ENCODE measurements at places on chromosomes 2 and 18.

- DNase-seq, result no peak
Measured at GRCh38 chr2:70716131-70716743, 51.8 kb downstream of the ADD2 start.

- no peak for DNase-seq
Measured at GRCh38 chr2:73020657-73021370, 50.7 kb downstream of the SFXN5 start.

GRCh38 chr18:63070767-63071502, 248.6 kb downstream of the BCL2 start:
- no peak for DNase-seq

DNA sequence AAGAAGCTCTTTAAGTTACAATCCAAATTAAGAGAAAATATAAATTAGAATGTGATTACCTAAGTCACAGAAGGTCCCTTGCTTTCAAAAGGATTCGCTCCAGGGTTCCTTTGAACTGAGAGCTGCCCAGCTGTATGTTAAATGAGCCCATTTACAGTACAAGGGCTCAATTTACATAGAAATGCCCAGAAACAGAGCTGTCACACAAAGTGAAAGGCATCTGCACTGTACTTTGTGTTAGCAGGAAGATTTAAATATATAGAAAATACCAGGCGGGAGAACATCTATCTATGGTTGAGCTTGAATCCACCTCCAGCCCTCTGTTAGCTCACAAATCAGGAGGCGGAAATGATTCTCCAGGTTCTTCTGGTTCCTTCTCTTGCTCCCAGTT, 272.9 kb downstream of the PAX3 start:
- DNase-seq, result no peak

DNA sequence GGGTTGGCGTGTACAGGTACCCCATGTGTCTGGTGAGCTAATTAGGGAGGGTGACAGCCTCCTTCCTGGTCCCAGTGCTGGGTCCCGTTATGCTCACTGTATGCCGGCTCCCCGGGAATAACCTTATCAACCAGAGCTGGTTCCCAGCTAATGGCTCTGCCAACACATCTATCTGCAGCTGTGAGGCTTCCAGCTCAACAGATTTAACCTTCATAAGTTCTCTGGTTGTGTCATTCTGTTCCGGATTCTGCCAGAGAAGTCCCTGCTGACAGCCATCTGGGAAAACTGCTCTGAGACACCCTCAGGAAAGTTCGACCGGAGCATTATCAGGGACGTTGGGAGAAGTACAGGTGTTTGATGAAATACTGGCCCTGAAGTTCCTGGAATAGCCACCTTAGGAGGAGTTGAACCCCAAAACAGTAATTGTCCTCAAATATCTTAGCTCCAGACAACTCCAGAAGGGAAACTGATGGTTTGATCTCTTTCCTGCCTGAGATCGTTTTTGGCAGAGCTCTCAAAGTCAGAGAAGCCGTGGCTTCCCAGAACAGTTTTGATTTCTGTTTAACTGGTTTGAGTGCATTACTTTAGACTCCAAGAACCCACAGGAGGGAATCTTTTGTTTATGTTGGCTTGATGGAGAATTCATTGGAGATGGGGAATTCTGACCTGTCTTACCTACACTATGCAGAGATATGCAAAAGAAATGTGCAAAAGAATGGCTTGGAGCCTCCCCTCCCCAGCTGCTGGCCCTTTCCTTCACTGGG, 39.4 kb upstream of the TXNDC2 start:
- no peak for DNase-seq

- no peak for DNase-seq
Measured at GRCh38 chr2:89841476-89841840, 1150.0 kb downstream of the RPIA start.

DNA sequence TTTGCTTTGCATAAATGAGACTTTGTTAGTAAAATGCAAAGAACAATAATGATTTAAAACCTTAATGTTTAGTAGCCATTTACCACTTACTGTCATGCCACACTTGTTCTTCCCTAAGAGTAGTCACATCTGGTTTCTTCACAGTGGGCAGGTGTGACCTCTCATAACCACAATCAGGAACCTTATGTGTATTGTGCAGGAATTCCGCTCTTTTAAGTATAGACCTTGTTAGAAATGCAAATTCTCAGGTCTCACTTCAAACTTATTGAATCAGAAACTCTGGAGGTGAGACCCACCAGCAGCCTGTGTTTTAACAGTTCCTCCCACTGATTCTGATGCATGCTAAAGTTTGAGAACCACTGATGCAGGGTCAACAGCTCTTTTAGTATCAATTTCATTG, 518.8 kb upstream of the MEX3C start:
- no peak for DNase-seq

DNA sequence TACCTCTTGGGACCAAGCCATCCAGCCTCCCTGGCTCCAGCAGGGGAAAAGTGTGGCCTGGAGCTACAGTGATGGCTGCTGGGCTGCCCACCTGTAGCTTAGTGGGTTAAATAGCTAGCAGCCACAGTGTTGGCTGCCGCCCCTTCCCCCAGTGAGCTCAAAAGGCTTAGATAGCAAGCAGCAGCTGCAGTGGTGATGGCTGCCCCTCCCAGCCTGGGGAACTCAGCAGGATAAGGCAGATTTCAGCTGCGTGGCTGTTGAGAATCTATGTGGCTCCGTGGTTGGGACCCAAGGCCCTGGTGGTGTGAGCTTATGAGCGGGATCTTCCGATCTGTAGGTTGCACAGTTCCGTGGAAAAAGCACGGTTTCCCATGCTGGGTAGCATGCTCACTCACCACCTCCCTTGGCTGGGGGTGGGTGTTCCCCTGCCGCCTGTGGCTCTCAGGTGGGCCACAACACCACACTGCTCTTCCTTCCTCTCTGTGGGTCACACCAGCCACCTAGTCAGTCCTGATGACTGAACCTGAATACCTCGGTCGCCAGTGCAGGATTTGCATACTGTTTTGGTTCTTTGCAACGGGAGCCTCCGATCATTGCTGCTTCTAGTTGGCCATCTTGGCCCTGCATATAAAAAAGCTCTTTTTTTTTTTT, 946.5 kb upstream of the FAM98A start:
- DNase-seq, result no peak

GRCh38 chr2:206832873-206833272, 67.5 kb downstream of the FASTKD2 start:
- DNase-seq, result no peak

DNA sequence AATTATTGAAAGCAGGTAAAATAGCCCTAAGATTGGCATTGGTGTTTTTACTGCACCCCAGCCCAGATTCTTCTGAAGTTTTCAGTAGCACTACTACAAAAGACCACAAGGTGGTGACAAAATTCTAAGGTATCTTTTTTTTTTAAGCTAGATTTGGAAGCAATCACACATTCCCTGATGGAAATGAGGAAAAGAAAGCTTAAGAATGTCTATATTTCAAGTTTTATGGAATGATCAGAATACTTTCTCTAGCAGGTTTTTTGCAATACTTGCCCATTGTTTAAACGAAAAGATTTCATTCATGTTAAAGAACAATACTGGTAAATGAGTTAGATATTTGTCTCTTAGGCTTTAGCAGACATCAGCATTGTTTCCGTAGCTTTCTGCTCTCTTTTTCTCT, 32.1 kb upstream of the ZNF638 start:
- DNase-seq, result no peak

DNA sequence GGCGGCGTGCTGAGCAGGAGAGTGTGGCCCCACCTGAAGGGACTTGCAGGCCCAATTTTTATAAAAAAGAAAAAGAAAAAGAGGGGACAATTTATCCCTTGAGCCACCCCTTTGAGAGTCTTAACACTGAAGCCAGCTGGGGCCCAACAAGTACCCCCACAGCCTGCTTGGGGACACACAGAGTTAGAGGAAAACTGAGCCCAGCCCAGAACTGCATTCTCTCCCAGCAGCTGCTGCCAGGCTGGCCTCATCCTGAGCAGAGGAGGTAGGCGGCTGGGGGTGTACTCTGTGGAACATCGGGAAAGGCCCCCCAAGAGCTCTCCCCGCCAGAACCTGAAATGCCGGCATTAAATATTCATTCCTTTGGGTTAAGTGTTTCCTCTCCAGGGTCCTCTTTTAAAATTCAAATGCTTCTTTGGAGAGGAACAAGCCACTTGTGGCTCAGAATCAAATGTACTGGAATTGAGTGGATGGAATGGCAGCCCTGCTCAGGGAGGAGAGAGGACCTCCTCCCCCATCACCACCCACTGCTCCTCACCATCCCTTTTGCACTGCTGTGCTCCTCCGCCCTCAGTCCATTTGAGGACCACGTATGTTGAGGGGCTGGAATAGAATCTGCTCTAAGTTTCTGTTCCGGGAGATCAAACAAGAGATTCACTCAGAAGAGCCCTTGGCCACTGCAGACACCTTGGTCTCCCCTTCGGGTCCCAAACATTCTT, 45.6 kb downstream of the C1QL2 start:
- DNase-seq, result no peak

- DNase-seq, result no peak
Measured at GRCh38 chr2:144545787-144546186, 25.9 kb upstream of the ZEB2 start.

DNA sequence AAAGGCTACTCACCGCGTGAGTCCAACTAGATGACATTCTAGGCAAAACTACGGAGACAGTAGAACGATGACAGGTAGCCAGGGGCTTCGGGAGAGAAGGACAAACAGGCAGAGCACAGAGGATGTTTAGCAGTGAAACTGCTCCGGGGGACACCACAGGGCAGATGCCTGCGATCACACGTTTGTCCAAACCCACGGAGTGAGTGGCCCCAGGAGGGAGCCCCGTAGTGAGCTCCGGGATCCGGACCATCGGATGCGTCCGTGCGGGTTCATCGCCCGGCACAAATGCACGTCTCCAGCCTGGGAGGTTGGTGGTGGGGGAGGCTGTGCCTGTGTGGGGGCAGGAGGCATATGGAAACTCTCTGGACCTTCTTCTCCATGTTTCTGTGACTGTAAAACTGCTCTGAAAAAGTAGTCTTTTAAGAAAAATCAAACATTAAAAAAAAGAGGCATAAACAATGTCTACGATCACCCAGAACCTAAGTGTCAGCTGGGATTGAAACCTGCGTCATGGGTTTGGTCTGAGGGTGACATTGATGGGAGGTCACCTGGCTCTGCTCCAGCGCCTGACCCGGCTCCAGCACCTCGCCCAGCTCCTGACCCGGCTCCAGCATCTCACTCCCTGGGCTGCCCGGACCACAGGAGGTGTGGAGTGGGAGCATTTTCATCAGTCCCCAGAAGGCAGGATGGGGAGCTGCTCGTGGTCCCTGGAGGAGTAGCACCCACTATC, 83.0 kb upstream of the CTDP1 start:
- no peak for DNase-seq

DNA sequence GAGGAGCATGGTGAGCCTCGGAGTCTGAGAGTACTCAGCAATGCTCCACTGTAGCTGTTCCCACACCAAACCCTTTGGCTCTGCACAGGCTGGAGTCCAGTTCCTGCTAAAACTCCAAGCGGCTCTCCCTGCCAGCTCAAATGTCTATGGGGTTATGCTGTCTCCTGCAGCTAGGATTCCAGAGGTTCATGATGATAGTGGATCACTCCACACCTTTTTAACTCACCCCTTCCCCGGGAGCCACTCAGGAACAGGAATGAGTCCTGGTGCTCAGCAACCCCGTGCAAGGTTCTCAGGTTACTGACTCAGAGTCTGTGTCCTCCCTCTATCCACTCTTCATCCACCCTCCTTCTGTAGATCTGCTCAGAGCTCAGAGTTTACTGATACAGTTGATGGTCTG, 410.0 kb downstream of the CDH19 start:
- DNase-seq, result no peak

DNA sequence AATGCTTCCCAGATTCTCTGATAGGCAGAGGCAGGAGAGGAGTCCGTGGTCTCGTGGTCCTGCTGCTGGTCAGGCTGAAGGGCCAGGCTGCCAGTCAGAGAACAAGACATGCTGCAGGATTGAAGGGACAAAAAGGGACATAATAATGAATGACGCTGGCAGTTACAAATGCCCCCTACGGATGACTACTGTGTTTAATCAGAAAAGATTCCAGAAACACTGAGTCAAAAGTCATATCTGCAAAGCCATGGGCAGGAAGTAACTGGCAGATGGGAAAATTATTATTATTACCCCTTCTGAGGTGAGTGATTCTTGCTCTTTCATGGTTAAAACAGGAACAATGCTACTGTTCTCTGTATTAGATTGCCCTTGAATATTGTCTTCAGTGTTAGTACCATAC, 19.0 kb downstream of the LCT start:
- DNase-seq, result no peak

GRCh38 chr2:120764991-120765677, 29.5 kb downstream of the GLI2 start:
- no peak for DNase-seq

DNA sequence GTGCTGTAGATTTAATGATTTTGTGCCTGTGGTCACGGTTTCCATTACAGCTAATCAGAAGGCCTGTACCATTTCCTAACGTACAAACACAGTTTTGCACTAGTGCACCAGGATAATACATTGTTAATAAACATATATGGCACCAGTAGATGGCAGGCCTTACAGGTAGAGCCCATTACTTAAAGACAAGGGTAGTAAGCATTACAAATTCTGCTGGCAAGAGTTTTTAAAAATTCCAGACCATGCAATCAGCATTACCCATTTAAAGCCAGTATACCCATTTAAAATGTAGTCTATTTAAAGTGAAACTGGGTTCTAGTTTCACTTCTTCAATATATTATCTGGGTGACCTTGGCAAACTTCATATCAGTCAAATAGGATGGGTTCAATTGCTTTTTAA, 224.2 kb downstream of the NUP35 start:
- no peak for DNase-seq

- no peak for DNase-seq
Measured at GRCh38 chr18:71136487-71136886, 847.6 kb downstream of the SOCS6 start.

DNA sequence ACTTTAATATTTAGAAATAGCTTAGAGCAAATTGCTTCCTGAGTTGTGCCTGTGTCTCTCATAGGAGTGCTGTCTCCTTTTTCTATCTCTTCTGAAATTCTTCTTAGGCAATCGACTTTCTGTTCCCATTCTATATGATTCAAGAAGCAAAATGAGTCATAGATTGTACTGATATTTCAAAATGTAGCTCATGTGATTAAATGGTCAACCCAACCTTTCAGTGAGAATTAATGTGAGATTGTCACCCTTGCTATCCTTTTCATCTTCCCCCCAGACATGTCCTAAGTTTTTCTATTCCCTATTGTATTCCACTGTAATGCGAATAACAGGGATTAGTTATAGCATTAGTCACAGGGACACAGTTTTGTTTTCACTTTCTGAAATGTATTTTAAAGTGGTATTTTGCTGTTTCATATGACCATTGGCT, 413.6 kb downstream of the THSD7B start:
- no peak for DNase-seq

- DNase-seq, result no peak
Measured at GRCh38 chr2:133508546-133509165, 59.6 kb downstream of the NCKAP5 start.
